Thoracic aorta (tissue), 2 donors: ENCODE measurements at places on chromosomes 4 and X. TPM values are rescaled to one million over a fixed set of nuclear protein-coding genes. Genes with fewer than 3 reads are reported as not detected.

GRCh38 chr4:48939785-48940184, 33.2 kb upstream of the OCIAD2 start:
- no peaks in the 10 kb centered on the region for H3K27me3 ChIP-seq
- no peaks in the 10 kb centered on the region for H3K36me3 ChIP-seq
- H3K4me3 ChIP-seq = no peak overlapping the region

DNA sequence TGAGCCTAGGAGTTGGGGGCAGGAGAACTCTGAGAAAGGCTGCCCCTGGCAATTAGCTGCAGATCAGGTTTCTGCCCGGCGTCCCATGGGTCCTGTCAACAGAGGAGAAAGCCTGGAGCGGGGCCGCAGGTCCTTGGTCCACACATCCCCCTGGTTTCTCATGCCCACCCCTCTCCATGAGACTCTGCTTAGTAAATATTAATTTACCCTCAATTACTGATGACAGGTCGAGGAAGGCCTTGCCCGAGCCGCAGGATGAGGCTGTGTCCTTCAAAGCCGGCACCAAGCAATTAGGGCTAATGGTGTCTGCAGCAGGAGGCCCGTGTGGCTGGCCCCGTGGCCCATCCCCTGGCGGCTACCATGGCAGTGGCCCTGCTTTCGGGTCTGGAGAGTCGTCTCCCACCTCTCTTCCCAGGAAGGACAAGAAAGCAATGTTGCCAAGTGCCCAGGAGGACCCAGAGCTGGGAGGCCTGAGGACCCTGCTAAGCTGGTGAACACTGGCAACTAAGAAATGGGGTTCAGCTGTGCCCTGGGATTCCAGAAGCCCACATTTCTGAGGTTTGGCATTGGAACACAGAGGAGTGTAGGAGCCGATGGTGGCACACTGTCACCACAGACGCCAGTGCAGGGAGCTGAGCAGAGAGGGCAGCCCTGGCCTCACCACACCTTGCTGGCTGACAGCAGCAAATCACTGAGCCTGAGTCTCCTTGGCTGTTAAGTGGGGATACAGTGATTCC, 114.6 kb downstream of the CPZ start:
- H3K36me3 ChIP-seq = no peaks in the 10 kb centered on the region
- no peak for DNase-seq
- no peak overlapping the region for H3K4me3 ChIP-seq
- no peaks in the 10 kb centered on the region for H3K27me3 ChIP-seq

- H3K4me3 ChIP-seq = no peak overlapping the region
- no peaks in the 10 kb centered on the region for H3K36me3 ChIP-seq
- peaks cover 6% of the 10 kb centered on the region for H3K4me1 ChIP-seq
- H3K27me3 ChIP-seq = no peaks in the 10 kb centered on the region
- no peak for DNase-seq
Observed at GRCh38 chrX:17082831-17083230, 136.4 kb downstream of the REPS2 start.

DNA sequence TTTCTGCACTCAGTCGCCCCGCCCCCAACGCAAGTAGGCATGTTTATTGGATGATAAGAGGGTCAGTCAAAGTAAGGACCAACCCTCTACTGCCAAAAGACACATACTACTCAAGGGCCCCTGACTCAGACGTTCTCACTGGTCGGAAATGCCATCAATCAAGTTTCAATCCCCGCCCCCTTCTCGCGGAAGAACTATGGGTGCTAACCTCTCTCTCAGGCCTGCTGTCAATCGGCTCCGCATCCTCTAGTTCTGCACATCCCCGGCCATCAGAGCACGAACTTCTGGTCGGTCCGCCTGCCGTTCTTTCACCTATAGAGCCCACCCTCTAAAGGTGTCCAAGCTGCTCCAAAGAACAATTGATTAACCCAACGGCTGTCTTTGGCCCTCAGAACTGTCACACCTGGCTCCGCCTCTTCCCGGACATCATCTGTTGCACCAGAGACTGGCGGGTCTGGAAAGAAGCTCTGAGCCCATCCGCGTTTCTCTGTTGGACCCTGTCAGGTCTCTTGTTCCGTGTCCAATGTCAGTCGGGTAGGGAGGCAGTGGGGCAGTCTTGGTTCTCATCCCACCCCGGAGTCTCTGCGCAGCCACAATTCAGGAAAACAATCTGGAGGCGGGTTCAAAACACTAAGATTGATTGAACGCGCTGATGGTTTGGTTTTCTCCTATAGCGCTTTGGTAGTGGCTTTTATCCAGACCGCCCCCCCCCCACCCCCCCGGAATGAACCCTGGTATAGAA, 15.2 kb downstream of the NDUFB11 start:
- peak overlapping the region; percentile 84 for H3K4me3 ChIP-seq
- no peaks in the 10 kb centered on the region for H3K4me1 ChIP-seq
- H3K27ac ChIP-seq = peak overlapping the region; percentile 63
- H3K36me3 ChIP-seq = no peaks in the 10 kb centered on the region

GRCh38 chrX:114985967-114986592, 31.3 kb downstream of the IL13RA2 start:
- H3K27me3 ChIP-seq = no peaks in the 10 kb centered on the region
- H3K4me1 ChIP-seq = no peaks in the 10 kb centered on the region
- no peaks in the 10 kb centered on the region for H3K36me3 ChIP-seq
- no peak overlapping the region for H3K27ac ChIP-seq
- H3K4me3 ChIP-seq = no peak overlapping the region

GRCh38 chr4:37953620-37954293, 6.4 kb upstream of the PTTG2 start:
- H3K27ac ChIP-seq = no peak overlapping the region
- H3K4me3 ChIP-seq = no peak overlapping the region
- H3K4me1 ChIP-seq = no peaks in the 10 kb centered on the region
- no peaks in the 10 kb centered on the region for H3K27me3 ChIP-seq
- DNase-seq = no peak
- H3K36me3 ChIP-seq = peaks cover 9% of the 10 kb centered on the region

DNA sequence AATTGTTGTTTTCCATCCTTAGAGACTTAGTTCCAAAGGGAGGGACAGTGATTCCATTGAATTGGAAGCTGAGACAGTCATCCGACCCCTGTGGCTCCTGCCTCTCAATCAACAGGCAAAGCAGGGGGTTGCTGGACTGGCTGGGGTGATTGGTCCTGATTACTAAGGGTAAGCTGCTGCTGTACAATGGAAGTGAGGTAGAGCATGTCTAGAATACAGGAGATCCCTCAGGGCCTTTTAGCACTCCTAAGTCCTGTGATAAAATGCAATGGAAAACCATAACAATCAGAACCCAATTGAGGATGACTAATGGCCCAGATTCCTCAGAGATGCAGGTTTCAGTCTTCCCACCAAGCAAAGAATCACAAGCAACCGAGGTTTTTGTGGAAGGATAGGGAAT, 127.6 kb downstream of the AASDH start:
- no peaks in the 10 kb centered on the region for H3K4me1 ChIP-seq
- DNase-seq = no peak
- H3K4me3 ChIP-seq = no peak overlapping the region
- H3K27me3 ChIP-seq = no peaks in the 10 kb centered on the region

- DNase-seq = no peak
- no peak overlapping the region for H3K27ac ChIP-seq
- no peaks in the 10 kb centered on the region for H3K4me1 ChIP-seq
- no peaks in the 10 kb centered on the region for H3K36me3 ChIP-seq
Observed at GRCh38 chrX:63424063-63424462, 72.9 kb upstream of the SPIN4 start.

DNA sequence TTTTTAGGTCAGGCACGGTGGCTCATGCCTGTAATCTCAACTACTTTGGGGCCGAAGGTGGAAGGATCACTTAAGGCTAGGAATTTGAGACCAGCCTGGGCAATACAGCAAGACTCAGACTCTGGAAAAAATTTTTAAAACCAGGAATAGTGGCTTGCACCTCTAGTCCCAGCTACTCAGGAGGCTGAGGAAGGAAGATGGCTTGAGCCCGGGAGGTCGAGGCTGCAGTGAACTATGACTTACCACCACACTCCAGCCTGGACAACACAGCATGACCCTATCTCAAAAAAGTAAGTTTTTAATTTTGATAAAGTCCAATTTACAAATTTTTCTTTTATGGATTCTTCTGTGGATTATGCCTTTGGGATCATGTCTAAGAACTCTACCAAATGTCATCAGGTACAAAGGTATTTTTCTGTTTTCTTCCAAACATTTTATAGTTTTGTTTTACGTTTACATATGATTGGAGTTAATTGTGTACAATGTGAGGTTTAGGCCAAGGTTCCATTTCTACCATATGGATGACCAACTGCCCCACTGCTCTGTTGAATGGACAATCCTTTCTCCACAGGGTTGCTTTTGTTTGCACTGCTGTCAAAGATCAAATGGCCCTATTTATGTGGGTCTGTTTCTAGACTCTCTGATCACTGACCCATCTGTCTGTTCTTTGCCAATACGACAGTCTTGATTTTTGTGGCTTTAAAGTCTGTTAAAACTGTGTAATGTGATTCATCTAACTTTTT, 48.2 kb downstream of the CPLX1 start:
- H3K36me3 ChIP-seq = peaks cover 47% of the 10 kb centered on the region
- no peak for DNase-seq
- no peak overlapping the region for H3K27ac ChIP-seq

GRCh38 chr4:132333724-132334047, 815.4 kb upstream of the PCDH10 start:
- H3K36me3 ChIP-seq = no peaks in the 10 kb centered on the region
- no peak overlapping the region for H3K4me3 ChIP-seq

- H3K27ac ChIP-seq = no peak overlapping the region
- H3K27me3 ChIP-seq = no peaks in the 10 kb centered on the region
- no peak overlapping the region for H3K4me3 ChIP-seq
- H3K36me3 ChIP-seq = no peaks in the 10 kb centered on the region
Observed at GRCh38 chr4:52425751-52426326, 233.3 kb downstream of the USP46 start.

DNA sequence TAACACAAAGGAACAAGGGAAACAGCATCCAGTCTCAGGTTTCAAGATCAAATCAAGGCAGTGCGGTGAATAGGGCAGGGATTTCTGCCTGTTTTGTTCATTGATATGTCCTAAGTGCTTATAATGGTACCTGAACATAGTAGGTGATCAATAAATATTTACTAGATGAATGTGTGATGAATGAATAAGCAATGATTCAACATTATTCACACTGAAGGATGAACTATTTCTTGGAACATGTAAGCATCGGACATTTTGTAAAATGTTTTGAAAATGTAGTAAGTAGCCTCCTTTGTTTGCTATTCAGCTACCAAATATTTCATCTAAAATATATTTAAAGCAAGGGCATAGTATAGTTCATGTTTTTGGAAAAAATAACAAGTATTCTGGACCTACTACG, 67.8 kb downstream of the USP38 start:
- no peaks in the 10 kb centered on the region for H3K4me1 ChIP-seq
- H3K4me3 ChIP-seq = no peak overlapping the region
- DNase-seq = no peak

GRCh38 chr4:123244137-123244536, 152.5 kb upstream of the SPRY1 start:
- no peaks in the 10 kb centered on the region for H3K36me3 ChIP-seq
- H3K27ac ChIP-seq = no peak overlapping the region
- no peaks in the 10 kb centered on the region for H3K27me3 ChIP-seq
- no peak for DNase-seq
- H3K4me1 ChIP-seq = peaks cover 4% of the 10 kb centered on the region
- H3K4me3 ChIP-seq = no peak overlapping the region

GRCh38 chr4:136687118-136687517, 845.2 kb downstream of the PCDH18 start:
- no peaks in the 10 kb centered on the region for H3K4me1 ChIP-seq
- no peak overlapping the region for H3K4me3 ChIP-seq
- DNase-seq = no peak
- H3K27me3 ChIP-seq = no peaks in the 10 kb centered on the region

GRCh38 chr4:53717064-53717549, 125.8 kb upstream of the LNX1 start:
- H3K4me1 ChIP-seq = peaks cover 17% of the 10 kb centered on the region
- no peak overlapping the region for H3K4me3 ChIP-seq
- H3K27ac ChIP-seq = peak overlapping the region; percentile 30

GRCh38 chr4:100190643-100191600, 654 bp upstream of the DDIT4L start:
- no peak for DNase-seq
- H3K27ac ChIP-seq = no peak overlapping the region
- H3K27me3 ChIP-seq = no peaks in the 10 kb centered on the region
- peaks cover 28% of the 10 kb centered on the region for H3K4me1 ChIP-seq

DNA sequence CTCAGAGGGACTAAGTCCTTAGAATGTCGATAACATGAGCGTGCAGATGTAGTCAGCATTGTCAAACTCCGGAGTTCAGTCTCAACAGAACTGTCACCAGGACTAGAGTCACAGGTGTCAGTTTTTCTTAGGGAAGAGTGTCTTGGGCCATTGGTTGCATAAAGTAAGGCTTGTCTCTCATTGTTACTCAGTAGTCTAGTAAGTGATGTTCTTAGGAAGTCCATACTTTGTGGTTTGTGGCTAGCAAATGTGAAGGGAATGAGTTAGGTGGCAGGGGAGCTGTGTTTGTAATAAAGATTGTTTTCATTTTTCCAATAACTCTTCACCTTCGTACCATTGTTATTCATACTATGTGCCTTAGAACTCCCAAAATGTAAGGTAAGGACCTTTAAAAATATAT, 119.6 kb downstream of the AFF2 start:
- no peak overlapping the region for H3K4me3 ChIP-seq
- no peaks in the 10 kb centered on the region for H3K27me3 ChIP-seq
- H3K4me1 ChIP-seq = no peaks in the 10 kb centered on the region

DNA sequence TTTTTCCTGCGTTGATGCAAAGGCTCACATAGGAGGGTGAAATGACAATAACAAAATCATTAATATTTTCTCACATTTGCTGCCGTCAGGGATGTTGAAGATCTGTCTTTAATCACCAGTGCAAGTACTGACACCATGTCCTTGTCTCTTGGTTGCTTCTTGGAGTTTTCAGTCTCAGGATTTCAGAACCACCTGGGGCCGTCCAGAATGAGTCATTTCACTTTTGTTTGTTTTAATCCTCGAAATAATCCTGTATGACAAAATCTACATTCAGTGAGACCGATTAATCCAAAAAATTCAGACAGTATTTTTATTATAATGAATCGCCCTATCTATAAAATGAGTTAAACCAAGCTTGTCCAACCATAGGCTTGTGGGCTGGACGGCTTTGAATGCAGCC, 47.2 kb downstream of the NEIL3 start:
- no peak overlapping the region for H3K27ac ChIP-seq
- no peaks in the 10 kb centered on the region for H3K4me1 ChIP-seq
- no peaks in the 10 kb centered on the region for H3K36me3 ChIP-seq

RPS6KA3 gene
- 24.0 TPM for total RNA-seq

YY2 gene
- 4.2 TPM for total RNA-seq

HTN1 gene
- not detected for total RNA-seq

PHEX gene
- total RNA-seq = 0.68 TPM

KIAA1210 gene
- total RNA-seq = not detected

CCDC110 gene
- total RNA-seq = 6.2 TPM

MSN gene
- total RNA-seq = 428 TPM

CT45A5 gene
- not detected for total RNA-seq
